ENCODE measurements at places on chromosomes 13 and 19.

GRCh38 chr13:49643035-49643646 lies 14.8 kb downstream of the ARL11 start:
- no peak for DNase-seq

DNA sequence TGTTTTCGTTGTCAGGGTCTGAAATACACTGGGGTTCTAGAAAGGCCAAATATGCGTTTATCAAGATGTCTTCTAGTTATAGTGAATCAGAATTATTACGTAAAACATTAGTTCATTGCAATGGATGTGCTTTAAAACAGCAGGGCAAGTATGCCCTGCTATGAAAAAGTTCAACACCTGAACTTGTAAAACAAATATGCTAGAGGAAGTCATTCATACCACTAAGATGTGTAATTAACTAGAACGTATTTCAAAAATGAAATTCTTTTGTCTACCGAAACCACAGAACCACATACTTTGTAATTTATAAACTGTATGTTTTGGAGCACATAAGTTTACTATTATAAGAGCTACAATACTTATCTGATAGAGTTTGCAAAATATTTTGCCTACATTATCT lies 266.2 kb downstream of the KCTD12 start:
- DNase-seq: no peak

GRCh38 chr13:66501181-66501580 lies 729.0 kb downstream of the PCDH9 start:
- DNase-seq: no peak

DNA sequence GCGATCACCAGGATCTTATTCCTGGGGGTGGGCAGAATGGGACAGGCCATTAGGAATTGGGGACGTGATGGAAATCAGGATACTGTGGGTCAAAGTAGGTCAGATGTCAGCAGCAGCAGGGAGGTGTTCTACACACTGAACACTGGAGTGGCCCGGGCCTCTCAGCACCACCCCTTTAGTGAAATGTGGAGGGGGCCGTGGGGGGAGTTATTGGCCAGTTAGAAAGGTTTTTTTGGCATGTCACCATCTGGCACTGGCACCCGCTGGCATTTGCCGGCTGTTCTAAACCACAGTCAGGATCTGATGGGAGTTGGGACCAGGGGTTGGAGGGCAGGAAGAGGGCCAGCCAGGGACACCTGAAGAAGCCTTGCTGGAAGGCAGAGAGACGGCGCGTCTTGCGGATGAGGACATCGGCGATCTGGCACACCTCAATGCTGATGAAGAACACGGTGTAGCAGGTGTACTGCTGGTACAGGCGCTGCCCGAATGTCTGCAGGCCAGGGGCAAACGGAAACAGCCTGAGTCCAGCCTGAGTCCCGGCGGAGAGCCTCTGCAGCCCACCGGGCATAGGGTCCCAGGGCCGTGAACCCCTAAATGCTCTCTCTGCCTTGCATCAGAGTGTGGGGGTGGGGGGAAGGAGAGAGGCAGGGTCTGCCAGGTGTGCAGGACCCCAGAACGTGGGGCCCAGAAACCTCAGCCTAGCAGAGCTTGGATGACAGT lies 5.8 kb downstream of the TMEM147 start:
- DNase-seq: no peak

DNA sequence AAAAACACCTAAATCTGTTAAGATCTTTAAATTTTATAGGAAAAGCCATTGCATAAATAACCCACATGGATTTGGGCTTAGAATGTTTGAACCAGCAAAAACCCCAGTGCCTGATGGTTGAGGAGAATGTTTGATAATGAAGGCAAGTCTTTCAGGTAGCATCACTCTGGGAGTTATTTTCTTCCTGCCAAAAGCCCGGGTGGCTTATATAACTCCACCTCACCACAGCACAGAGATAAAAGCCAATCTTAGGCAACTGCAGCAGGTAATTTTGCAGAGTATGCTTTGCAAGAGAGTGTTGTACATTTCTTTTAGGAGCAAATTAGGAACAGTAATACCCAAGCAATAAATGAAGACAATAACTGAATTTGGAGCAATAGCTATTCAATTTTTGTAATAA lies 7.8 kb upstream of the WASF3 start:
- DNase-seq: no peak

DNA sequence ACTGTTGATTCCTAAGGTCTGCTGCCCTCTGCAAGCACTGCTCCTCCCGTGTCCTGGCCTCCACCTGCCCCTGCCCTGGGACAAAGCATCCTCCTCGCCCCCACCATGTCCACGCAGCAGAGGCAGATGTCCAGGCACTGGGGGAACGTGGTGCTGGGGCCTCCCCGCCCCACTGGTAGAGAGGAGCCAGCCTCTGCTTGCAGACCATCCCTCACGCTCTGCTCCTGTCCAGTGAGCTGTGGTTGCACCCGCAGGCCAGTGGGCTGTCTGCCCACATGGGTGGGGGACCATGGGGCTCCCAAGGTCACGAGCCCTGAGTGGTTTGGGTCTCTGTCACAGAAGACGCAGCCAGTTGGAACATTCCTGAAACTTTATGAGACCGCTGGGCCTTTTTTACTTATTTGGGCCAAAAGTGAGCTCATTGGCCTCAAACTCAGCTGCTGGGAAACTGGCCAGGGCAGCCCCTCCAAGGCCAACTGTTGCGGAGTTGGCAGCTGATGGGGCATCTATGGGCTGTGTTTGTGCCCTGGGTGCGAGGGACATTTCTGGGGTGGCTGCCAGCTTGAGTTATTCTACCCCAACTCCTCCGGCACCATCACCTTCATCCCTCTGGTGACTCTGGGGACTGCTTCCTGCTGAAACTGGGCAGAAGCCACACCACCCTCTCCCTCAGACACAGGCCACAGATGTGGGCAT lies 64.8 kb upstream of the F7 start:
- DNase-seq: no peak

DNA sequence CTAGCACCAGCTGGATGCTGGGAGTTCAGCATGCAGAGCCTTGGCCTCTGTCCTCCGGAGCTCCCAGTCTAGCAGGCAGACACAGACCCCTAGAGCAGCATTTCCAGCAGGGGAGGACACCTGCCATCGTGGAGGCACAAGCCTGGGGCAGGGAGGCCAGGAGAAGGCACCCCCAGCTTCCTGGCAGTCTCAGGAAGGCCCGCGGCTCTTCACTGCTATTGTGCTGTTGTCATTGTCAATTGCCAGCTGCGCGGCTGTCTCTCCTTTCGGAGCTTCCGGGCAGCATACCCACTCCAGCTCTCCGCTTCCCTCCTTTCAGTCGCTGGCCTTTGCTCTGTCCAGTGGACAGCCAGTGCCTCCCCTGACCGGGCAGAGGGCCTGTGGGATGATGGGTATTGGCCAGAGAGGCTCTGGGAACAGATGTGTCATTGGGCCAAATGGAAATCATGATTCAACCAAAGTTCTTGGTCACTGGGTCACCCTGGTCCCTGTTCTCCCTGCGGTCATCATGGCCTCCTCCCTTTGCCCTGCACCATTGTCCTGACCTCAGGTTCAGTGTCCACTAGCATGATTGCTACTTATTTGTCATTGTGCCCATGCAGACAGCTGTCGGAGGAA lies 93.0 kb downstream of the SLC7A1 start:
- DNase-seq: no peak

DNA sequence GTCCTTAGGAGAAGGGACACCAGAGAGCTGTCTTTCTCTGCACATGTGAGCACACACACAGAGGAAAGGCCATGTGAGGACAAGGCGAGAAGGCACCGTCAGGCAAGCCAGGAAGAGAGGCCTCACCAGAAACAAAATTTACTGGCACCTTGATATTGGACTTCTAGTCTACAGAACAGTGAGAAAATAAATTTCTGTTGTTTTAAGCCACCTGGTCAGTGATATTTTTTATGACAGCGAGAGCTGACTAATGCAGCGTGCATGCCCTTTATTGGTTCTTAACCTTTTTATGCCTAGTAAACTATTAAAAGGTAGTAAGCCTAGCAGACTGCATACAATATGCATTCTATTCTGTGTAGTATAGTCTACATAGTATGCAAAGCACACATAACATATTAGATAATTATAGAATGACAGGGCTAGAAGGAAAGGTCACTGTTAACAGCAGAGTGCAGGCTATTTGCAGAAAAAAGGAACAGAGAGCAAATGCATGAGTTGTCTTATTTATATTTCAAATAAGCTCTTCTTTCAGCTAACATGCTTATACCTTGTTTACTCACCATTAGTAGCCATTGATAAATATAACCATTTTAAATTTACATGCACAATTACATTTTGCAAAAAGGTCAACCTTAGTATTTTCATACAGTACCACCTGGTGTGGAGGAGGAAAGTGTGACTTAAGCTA lies 25.2 kb upstream of the KATNAL1 start:
- no peak for DNase-seq

DNA sequence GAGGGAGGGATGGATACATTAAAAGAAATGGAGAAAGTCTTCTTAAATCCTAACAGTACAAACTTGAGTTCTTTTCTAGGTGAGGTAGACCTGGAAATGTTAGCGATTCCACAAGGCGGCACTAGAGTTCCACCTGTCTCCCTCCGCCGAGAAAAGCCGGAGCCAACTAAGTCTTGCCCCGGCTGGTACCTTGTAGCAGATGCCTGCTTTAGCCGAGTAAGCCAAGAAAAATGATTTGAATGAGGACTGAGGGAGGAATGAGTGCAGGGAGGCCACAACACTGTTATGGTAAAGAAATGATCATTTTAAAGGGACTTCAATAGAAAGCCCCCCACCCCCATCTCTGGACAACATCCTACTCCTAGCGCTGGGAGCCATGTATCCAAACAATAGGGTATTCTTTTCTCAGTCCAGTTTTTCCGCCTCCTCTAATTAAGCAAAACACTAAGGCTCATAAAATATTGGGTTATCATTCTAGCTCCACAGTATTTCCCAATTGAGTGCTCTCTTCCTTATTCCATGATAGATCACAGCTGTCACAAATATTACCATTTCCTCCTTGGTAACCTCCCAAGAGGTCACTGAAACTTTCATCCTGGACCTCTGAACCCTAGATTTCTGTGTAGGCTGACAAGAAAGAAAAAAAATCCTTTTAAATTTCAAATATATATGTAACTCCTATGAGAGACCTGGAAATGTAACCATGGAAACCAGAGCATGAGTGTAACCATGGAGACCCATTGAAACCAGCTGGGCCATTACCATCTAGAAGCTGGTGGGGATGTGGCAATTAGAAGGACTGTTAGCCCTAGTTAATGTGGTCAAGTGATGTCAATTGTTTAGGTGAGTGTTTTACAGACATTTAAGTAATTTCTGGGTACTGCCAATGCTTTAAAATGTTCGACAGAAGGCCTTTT lies 58.3 kb downstream of the GPALPP1 start:
- peak; percentile 69 for DNase-seq

GRCh38 chr13:32048816-32049215 lies 17.2 kb downstream of the FRY start:
- DNase-seq: no peak

DNA sequence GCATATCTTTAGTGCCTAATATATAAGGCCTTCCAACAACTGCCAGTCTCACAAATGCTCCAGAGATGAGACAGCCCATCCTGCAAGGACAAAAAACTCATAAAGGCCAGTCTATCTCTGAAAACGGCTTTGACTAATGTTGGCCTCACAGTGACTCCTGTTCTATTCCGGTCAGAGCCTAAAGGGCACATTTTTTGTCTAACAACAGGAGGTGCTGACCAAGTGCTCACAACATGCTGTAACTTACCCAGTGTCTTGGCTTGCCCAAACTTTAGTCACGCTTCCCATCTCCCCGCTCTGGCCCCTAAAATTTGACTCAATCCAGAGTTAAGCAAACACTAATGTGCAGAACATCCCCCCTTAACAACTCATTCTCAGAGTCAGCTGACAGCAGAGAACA lies 1411.2 kb upstream of the MIR17HG start:
- no peak for DNase-seq

DNA sequence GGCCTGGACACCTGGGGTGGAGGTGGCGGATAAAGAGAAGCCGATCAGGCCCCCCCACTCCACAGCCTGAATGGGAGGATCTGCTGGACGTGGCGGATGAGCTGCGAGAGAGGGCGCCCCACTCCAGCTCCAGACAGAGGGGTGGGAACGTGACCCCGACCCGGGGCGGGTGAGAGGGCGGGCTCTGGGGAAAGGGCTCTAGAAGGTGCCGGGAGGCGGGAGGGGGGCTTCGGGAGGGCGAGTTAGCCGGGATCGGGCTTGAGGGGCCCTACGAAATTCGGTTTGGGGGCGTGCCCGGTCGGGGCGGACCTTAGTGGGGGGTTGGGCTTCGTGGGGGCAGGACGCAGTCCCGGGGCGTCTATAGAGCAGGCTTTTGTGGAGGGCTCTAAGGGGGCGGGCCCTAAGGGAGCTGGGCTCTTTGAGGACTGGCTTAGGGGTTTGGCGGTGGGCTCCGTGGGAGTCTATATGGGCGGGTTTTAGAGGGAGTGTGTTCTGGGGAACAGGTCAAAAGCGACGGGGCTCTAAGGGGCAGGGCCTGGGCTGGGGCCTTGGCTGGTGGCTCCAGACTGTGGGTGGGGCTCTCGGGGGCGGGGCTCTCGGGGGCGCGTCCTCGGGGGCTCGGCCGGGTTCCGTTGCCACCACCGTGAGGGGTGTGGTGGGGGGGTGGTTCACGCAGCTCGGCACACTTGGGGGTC lies 4.1 kb upstream of the NANOS3 start:
- DNase-seq: no peak

DNA sequence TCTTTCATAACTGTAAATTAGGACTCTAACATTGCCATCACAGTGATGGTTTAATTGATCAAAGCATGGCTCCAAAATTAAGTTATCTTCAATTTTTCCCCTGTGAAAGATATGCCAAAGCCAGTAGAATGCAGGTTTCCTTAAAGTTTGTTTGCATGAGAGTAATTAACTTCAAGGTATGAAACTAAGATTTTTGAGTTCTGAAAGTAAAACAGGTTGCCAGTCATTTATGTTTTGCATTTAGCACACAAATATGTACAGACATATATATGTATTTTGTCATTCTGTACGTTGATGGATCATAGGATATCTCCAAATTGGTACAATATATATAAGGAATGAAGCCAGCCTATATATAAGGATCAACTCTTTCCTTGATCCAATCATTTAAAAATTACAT lies 23.6 kb upstream of the NDFIP2 start:
- no peak for DNase-seq

DNA sequence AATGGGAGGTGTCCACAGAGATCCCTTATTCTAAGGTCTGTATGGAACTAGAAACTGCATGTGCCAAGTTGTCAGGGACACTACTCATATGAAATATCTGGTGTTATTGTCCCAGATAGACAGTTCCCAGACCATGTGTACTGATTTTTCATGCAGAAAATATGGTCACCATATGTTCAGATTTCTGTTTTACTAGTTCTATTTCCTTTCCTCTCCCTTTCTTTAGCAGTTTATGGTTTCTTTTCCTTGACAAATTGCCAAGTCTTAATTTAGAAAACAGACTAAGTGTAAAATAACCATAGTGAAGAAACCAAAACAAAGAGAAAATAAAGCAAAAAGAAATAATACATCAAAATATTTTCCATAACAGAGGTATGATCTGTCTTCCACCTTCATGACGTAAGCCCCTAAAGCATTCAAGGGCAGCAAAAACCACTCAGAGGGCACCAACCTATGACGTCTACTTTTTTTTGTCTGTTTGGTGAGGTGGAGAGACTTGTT lies 248.5 kb downstream of the KCTD12 start:
- no peak for DNase-seq
